Spinal cord (tissue), 10 donors: ENCODE measurements at places on chromosomes 1 and 21. TPM values are rescaled to one million over a fixed set of nuclear protein-coding genes. Genes with fewer than 3 reads are reported as not detected.

ZNHIT6 gene
- total RNA-seq = 20.2 TPM

EFNA1 gene
- 27.8 TPM for total RNA-seq

TSNAX gene
- total RNA-seq = 55.6 TPM

PTPN22 gene
- total RNA-seq = 0.33 TPM

LYSMD1 gene
- total RNA-seq = 12.9 TPM

KIF14 gene
- total RNA-seq = 5.2 TPM

AK5 gene
- 14.7 TPM for total RNA-seq

DNAH14 gene
- 51.4 TPM for total RNA-seq

SLC30A10 gene
- total RNA-seq = 19.6 TPM

KRTAP19-1 gene
- not detected for total RNA-seq

VANGL2 gene
- 8.7 TPM for total RNA-seq

ACTA1 gene
- 1.7 TPM for total RNA-seq

OR2T11 gene
- total RNA-seq = not detected

F11R gene
- total RNA-seq = 9.5 TPM

TSPAN1 gene
- 0.28 TPM for total RNA-seq

KRTAP22-2 gene
- total RNA-seq = not detected

MSH4 gene
- total RNA-seq = 0.79 TPM

AMY1A gene
- not detected for total RNA-seq

C1orf198 gene
- total RNA-seq = 51.1 TPM

C1orf21 gene
- 22.8 TPM for total RNA-seq

SLC6A17 gene
- total RNA-seq = 2.6 TPM

MYCL gene
- total RNA-seq = 6.1 TPM

CDC14A gene
- 18.9 TPM for total RNA-seq

LORICRIN gene
- 0.22 TPM for total RNA-seq

ZYG11B gene
- 45.0 TPM for total RNA-seq

CFHR4 gene
- 0.11 TPM for total RNA-seq

SUSD4 gene
- total RNA-seq = 20.2 TPM

GPR25 gene
- not detected for total RNA-seq

GNG4 gene
- total RNA-seq = 38.3 TPM

RPL5 gene
- 1,797 TPM for total RNA-seq

NUDT4B gene
- 2.8 TPM for total RNA-seq

AIRE gene
- 0.50 TPM for total RNA-seq

OLIG2 gene
- total RNA-seq = 42.2 TPM

TMEM269 gene
- 0.30 TPM for total RNA-seq

OR2C3 gene
- 0.17 TPM for total RNA-seq

FAM131C gene
- 1.9 TPM for total RNA-seq

LELP1 gene
- not detected for total RNA-seq

NR0B2 gene
- total RNA-seq = not detected

FCRL6 gene
- total RNA-seq = not detected

CASZ1 gene
- 8.2 TPM for total RNA-seq

TSACC gene
- not detected for total RNA-seq
